ENCODE measurements at places on chromosomes 11 and 22.
A peak's percentile ranks its signal among the peaks of the same experiment; 100 is the strongest.

GRCh38 chr11:2549876-2550605, 105.2 kb downstream of the KCNQ1 start:
- no peak for DNase-seq

DNA sequence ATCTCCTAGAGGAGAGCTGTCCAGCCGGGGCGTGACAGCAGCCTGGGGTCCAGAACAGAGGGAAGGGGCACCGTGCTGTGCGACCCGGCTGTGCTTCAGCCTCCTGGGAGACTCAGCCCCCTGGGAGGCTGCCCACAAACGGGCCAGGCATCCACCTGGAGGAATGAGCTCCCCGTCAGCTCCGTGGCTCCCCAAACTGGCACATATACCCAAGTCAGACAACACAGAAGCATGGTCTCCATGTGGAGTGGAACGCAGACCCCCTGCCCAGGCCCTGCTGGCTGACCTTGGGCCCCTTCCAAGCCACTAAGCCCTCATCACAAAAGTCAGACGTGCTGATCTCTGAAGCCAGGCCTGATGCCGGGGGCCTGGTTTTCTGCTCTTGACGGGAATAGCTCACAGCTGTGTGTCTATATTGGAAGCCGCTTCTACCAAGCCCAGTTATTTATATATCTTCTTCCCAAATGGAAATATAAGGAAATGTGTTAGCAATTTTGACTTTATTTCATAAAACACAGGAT, 91.7 kb downstream of the BRD1 start:
- DNase-seq = no peak

DNA sequence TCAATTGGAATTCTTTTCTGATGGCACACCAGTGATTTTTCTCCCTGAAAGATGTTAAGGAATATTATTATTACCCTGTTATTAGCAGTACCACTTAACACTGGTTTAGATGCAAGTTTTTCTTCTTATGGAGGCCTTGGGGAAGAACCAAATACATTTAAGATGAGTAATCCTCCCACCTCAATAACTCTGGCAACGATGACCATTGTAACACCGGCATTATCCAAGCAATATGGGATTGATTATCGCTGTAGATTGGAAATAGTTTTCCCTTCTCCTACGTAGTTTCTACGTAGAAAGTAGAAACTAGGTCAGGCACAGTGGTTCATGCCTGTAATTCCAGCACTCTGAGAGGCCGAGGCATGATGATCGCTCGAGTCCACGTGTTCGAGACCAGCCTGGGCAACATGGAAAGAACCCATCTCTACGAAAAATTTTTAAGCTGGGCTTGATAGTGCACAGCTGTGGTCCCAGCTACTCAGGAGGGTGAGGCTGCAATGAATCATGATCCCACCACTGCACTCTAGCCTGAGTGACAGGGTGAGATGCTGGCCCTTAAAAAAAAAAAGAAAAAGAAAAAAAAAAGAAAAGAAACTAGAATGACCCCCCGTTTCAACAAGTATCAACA, 45.5 kb downstream of the PACSIN2 start:
- no peak for DNase-seq

GRCh38 chr22:37193629-37194191, 5.7 kb upstream of the C1QTNF6 start:
- peak; percentile 35 for DNase-seq

DNA sequence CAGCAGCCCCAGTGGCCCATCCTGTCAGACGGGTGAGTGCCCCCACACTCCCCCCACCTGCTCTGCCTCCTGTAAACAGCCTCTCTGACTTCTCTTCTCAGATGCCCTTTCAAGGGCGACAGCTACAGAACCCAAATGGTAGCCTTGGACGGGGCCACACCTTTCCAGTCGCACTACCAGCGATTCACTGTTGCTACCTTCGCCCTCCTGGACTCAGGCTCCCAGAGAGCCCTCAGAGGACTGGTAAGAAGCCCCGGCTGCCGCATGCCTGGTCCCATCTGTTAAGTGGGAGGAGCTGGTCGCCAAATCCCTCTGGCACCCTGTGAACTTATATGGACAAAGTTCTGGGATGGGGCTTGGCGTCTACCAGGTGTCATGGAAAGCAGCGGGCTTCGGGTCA, 6.2 kb downstream of the ZP1 start:
- DNase-seq = no peak

- DNase-seq = no peak
Observed at GRCh38 chr22:29130476-29130875, 57.6 kb downstream of the KREMEN1 start.

DNA sequence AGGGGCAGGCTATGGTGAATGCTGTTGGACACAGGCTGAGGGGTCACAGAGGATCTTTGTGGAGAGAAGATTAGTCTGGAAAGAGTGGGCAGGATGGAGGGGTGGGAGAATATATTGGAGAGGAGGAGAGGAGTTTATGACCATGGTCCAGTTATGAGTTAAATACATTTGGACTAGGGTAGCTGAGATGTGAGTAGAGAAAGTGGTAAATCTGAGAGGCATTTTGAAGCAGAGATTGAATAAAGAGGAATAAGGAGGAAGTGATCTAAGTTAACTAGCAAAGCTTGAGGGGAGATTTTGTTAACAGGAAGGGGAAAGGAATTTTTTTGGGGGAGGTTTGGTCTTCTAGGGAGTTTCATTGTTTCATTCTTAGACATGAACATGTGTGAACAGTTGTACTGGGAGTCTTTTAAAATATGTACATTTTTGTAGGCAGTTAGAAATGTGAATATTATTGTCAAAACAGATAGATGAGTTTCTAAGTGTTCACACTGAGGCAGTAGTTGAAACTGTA, 43.1 kb upstream of the EED start:
- no peak for DNase-seq

DNA sequence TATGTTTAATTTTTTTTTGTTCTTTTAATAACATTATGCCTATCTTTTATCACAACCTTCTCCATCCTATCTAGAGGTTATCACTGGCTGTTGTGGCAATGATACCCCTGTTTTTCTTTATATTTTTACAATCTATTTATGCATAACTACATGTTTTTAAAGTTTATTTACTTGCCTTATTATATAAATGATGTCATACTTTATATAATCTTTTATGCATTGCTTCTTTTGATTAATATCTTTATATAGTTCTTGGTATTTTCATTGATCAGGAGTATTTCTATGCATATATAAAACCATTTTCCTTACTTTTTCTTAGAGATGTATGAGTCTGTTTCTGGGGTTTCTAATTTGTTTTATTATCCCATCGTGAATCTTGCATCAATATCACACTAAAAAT, 719.8 kb upstream of the RAG2 start:
- no peak for DNase-seq

GRCh38 chr11:96134602-96135001, 208.4 kb downstream of the MAML2 start:
- DNase-seq = no peak

DNA sequence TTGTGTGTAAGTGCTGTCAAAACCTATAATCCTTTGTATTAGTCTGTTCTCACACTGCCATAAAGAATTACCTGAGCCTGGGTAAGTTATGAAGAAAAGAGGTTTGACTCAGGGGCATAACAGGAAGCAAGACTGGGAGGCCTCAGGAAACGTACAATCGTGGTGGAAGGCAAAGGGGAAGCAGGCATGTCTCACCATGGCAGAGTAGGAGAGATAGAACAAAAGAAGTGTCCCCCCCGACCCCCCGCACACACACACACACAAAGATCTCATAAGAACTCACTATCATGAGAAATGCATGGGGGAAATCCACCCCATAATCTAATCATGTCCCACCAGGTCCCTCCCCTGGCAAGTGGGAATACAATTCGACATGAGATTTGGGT, 2.3 kb upstream of the USP28 start:
- DNase-seq = no peak

- DNase-seq = no peak
Observed at GRCh38 chr11:118851970-118852369, 31.7 kb upstream of the CXCR5 start.

DNA sequence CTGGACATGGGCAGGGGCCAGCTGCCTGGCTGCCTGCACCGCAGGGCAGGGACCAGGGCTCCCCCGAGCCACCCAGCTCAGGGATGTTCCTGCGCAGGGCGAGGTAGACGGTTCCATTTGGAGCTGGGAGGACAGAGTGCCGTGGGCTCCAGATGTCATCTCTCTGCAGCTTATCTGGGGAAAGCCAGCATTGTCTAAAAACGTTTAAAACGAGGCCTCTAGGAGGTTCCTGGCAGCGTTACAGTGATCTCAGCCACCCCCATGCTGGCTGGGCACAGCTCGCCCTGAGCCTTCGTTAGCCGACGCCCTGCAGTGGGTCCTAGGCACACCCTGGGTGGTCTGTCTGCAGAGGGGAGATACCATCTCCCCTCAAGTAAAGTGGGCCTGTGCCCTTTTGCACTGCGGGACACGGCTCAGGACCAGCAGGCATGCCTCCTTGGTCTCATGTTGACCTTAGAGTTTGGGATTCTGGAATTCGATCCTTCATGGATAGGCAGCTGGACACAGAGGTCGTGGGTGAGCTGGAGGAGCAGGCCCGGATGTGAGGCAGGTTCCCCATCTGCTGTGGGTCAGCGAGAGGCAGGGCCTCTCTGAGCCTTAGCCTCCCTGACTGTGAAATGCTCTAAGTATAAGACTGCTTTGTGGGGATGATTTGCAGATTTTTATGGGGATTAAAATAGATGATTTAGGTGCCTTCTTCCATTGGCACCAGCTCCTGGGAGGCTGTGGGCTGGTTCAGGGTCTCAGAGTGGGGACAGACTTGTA, 14.1 kb downstream of the SYNGR1 start:
- no peak for DNase-seq

DNA sequence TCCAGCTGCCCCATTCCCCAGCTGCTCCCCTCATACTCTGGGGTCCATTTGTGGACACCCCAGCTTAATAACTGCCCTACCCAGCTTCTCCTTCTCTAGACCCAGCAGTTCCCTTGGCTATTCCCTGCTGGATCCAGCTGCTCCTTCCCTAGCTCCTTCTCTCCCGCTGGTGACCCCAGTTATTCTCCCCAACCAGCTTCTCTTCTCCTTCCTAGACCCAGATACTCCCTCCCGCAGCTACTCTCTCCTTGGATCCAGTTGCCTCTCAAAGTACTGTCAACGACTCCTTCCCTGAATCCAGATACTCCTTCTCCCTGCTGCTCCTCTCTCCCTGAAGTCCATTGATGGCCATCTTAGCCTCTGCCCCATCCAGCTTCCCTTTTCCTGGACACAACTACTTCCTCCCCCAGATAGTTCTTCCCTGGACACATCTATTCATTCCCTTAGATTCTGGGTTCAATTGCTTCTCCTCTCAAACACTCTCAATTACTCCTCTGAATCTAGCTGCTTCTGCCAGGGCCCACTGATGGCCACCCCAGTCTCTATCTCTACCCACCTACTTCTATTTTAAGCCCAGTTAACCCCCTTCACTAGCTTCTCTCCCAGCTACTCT, 11.6 kb downstream of the SELENOM start:
- no peak for DNase-seq

- no peak for DNase-seq
Observed at GRCh38 chr22:31106731-31107177, 614 bp downstream of the SELENOM start.

DNA sequence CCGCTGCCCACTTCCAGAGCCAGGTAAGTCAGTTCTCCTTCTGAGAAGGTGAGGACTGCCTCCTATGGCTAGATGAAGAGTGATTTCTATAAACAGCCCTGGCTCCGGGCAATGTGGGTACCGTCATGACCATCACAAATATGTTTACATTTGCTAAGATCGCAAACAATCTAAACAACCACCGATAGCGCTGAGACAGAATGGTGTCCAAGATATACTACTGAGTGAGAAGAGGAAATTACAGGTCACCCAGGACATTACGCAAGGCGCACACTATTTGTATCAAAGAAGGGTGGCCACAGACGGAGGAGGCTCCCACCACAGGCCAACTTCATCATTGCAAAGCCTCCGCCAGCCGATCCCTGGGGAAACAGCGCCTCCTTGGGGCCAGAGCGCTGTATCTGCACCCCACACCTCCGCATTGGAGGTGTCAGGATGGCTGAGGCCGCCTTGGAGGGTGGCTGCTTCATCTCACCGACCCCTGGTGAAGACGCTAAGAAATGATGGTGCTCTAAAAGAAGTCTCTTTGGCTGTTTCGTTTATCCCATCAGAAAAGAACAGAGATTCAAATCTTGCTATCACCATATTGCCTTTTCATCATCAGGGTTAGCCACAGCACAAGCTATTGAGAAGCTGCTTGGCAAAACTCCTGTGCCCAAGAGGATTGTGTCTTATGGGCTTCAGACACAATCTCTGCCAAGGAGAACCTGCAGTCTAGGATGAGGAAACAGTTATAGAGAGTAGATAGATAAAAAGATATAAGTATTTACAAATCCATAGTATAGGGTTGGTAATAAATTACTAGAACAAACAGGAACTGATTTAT, 12.3 kb upstream of the ASRGL1 start:
- DNase-seq = peak; percentile 20

DNA sequence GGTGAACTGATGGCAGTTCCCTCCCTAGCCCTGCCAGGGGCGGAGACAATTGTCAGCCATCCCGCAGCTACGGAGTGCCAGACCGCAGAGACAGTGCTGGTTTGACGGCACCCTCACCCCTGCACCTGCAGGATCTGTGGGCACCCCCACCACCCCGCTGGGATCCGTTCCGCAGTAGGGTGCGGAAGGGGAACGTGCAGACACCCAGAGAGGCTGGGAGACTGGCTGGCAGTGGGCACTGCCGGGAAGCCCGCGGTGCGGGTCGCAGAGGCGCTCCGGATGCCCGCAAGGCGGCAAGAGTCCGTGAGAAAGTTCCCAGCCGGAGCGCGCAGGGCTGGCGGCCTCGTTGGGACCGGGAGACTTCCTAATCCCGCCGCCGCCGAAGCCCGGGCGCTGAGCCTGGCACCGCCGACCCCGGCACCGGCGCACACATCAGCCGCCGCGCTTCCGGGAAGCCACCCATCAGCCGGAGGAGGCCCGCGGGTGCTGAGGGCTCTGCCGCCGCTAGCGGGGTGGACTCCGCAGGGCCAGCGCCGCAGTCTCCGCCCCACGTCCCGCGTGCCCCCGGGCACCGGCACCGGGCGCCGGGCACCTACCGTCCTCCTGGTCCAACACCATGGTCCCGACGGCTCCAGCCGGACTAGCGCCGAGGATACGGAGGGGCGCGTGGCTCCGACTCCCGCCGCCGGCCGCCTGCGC, 4.3 kb upstream of the LMO1 start:
- DNase-seq = no peak

- DNase-seq = no peak
Observed at GRCh38 chr22:48259991-48260670, 1497.7 kb downstream of the TBC1D22A start.

GRCh38 chr22:42754658-42755057, 34.0 kb upstream of the A4GALT start:
- no peak for DNase-seq
